ENCODE measurements at places on chromosomes 5 and 9.
A peak's percentile ranks its signal among the peaks of the same experiment; 100 is the strongest.

DNA sequence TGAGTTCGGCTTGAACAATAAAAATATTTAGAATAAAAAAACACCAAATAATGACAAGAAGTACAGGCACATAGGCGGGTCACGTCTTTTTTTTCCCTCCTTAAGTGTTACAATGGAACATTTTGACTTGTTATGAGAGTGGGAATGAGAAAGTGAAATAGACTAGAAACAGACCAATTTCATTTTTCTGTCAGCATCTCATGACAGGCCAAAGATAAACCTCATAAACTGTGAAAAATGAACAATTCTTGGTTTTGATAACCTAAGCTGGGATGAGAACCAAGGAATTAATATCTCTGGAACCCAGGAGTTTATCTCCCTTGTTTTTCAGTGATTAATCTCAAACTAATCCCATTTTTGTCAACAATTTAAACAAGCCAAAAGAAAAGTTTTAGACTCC lies 299.5 kb downstream of the SLIT3 start:
- no peak for DNase-seq

- no peak for DNase-seq
Measured at GRCh38 chr5:172377856-172378255, 76.5 kb downstream of the SH3PXD2B start.

- DNase-seq = no peak
Measured at GRCh38 chr5:1555011-1555807, 31.4 kb upstream of the LPCAT1 start.

GRCh38 chr5:177303925-177304391 lies 359 bp downstream of the PRELID1 start:
- DNase-seq = no peak

DNA sequence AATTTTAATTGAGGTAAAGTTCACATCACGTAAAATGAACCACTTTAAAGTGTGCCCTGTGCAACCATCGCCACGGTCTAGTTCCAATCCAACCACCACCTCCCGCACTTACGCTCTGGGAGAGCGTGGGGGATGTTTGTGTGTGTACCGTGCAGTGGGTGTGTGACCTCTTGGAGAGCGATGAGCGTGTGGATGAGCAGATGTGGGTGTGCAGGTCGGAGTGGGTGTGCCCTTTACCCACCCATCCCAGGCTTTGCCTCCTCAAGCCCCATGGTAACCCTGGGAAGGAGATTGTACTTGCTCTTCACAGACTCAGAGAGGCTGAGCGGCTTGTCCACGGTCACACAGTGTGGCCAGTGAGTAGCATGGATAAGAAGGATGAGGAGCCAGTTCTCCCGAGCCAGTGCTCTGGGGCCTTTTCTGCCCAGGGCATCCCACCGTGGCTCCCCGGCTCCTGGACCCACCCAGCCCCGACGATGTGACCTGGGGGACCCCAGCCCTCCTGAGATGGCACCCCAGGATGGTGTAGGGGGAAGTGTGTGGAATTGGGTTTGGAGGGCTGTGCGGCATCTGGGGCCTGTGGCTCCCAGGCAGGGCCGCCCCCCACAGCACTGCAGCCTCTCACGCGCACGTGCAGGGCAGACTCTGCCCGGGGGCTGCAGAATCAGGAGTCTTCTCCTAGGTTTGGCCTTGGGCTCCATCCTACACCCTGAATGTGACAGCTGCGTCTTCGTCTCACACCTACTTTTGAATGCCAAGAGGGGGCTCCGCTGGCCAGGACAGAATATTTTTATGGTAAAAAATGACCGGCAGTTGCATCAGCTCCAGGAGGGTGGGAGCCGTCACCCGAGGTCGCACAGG lies 13.6 kb downstream of the LHX3 start:
- no peak for DNase-seq

- DNase-seq = no peak
Measured at GRCh38 chr5:139969318-139969717, 73.8 kb downstream of the NRG2 start.

DNA sequence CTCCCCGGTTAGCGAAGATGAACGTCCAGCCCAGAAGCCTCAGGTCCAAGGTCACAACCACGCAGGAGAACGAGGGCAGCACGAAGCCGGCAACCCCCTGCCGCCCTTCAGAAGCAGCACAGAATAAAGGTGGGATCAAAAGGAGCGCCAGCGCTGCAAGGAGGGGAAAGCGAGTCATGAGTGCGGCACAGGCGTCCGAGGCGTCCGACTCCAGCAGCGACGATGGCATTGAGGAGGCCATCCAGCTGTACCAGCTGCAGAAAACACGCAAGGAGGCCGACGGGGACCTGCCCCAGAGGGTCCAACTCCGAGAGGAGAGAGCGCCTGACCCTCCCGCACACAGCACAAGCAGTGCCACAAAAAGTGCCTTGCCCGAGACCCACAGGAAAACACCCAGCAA lies 5.8 kb downstream of the PPP1R26 start:
- no peak for DNase-seq

DNA sequence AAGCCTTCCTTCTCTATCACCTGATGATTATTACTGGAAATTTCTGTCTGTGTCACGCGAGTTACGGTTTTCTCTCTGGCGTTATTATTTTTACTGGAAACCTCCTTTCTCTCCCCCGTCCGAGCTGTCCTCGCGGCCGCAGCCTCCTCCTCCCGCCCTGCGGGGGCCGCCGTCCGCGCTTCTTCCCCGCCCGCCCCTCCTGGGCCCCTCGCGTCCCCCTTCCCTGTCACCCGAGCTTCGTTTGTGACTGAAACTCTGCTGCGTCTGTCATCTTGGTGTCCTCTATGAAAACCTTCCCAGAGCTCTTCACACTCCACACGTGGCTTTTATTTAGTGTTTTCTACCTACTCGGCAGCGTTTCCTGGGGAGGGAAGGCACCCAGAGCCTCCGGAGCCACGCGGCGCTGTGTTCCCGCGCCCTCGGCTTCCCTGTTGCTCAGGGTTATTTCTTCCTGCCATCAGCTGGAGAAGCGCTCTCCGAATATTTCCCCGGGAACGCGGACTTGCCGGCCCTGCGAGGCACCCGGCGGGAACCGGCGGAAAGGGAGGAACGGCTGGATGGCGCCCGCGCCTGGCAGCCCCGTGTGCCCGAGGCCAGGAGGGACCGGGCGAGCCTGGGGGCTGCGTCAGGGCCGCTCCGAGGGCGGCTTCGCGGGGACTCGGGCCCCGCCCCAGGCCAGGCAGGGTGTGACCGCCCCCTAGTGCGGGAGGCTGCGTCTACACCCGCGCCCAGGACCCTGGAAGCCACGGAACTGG lies 33.9 kb downstream of the TRIP13 start:
- peak; percentile 64 for DNase-seq

DNA sequence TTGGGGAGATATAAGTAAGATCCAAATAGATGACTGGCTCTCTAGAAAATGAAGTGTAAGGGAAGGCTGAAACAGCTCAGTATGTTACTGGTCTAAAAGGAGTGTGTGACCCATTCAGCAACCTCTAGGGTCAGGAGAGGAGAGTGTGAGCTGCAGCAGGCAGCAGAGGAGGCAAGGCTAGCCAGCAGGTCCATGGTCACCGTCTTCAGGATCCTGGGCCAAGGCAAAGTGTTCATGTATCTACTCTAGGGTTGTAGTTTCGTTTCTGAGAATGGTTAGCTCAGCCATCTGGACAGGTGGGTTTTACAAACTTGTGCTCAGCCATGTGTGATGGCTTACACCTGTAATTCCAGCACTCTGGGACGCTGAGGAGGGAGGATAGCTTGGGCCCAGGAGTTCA lies 13.7 kb downstream of the MYO10 start:
- no peak for DNase-seq

DNA sequence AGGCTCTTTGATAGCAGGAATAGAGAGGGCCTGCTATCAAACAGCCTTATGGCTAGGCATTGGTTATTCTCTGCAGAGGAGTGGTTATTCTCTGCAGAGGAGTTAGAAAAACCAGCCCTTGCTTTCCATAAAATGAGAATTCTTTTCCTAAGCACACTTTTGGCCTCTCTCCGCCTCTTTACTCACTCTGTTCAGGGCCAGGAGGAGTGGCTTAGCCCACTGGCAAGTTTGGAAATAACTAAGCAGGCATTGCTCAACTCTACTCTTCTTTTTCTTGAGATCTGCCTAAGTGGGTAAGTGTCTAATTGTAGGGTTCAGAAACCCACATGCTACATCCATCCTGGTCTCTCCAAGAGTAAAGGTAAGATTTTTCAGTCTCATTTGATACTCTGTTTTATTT lies 341.7 kb downstream of the KIAA0825 start:
- no peak for DNase-seq

DNA sequence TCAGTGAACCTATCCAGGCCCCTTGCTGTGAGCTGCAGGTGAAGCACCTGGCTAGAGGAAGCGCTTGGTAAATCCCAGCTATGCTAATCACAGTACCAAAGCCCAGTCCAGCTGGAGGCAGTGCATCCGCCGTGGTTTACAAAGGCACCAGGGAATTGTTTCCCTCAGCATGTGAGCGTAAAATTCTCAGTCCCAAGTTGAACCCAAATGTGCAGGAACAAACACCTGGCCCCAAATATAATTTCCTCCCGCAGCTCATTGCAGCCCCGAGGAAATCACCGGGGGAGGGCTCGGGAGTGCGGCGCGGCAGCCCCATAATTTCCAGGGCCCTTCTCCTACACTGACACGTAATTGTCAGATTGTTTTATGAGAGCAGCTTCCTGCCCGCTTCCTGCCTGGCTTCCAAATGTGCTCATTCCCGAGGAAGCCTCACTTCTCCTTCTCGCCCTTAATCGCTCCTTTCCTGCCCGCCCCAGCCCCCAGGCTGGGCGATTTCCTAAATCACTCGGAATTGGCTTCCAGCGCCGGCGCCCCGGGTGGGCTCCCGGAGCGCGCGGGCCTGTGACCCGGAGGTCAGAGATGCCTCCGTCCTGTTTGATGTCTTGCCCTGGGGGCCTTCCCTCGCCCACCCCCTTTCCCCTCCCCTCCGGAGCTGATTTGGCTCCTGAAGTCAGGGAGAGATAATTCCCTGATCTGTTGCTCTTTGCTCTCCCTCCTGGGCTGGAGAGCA lies 134.4 kb downstream of the FGF1 start:
- no peak for DNase-seq

GRCh38 chr5:175606409-175606808 lies 51.5 kb upstream of the HRH2 start:
- DNase-seq = no peak

- DNase-seq = no peak
Measured at GRCh38 chr9:92295827-92296258, 2.3 kb upstream of the IARS1 start.

GRCh38 chr5:108084105-108084504 lies 297.8 kb downstream of the FBXL17 start:
- no peak for DNase-seq

GRCh38 chr9:135307300-135307699 lies 172.3 kb upstream of the PPP1R26 start:
- DNase-seq = no peak

DNA sequence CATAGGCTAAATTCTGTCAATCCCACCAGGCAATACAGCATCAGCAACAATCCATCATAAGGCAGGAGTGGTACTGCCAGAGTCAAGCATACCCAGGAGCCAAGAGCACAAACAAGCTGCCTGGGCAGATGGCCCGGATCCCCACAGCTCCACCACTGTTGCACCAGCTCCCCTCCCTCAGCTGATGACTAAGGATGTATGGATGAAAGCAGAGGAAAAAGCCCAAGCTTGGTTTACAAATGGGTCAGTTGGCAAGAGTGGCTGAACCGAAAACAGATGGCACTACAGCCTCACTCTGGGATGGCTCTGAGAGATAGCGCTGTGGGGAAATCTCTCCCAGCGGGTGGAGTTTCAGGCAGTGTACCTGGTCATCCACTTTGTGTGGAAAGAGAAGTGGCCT lies 29.4 kb downstream of the DROSHA start:
- no peak for DNase-seq

All from activated T-cell treated with anti-CD3 and anti-CD28 coated beads, Interleukin-2, amount 50 U/mL, for 72 hours (primary cell).